G401 (cell line): ENCODE measurements at places on chromosomes 16 and 17. TPM values are rescaled to one million over a fixed set of nuclear protein-coding genes. Genes with fewer than 3 reads are reported as not detected.
A peak's percentile ranks its signal among the peaks of the same experiment; 100 is the strongest.

DNA sequence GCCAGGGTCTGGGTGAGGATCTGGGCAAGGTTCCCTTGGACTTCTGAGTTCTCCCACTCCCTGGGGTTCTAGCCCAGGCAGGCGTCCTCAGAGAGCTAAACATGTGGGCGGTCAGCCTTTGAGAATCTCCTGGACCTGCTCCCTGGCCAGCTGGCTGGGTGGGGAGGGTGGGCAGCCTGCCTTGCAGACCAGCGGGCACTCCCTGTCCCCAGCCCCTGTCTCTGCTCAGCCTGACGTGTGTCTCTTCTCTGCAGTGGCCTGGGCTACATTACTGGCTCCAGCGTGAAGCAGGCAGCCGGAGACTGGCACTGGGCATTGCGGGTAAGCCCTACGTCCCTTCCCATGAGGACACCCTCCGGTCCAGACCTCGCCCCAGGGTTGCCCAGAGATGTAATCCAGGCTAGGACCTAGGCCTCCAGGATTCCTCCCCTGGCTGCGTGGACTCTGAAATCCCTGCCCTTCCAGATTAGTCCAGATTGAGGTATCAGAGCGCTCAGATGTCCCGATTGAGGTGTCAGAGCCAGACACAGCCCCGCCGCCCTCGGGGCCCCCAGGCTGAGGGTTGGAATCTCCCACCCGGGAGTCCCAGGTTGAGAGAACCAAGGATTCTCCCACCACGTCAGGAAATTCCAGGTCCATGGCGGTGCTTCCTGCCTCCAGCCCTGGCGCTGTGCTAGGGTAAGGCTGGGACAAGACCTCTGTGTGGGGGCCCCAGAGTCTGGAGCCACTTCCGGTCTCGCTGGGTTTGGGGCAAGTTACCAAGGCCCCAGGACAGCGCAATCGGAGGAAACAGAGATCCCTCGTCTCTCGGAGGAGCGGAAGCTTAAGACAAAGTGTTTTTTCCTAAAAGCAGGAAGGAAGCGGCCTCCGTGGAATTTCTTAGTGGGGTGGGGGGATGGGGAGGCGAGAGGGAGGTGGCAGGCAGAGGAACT lies 24.1 kb downstream of the MYBBP1A start:
- DNase-seq: no peak

- peak; percentile 63 for DNase-seq
These were observed 187.7 kb downstream of the XYLT1 start for GRCh38 chr16:17283016-17283415.

- peak; percentile 20 for DNase-seq
These were observed at the start of gene HAP1 for GRCh38 chr17:41734139-41734948. Gene HAP1, minus strand, starts transcription at chr17:41734643. Its CDS starts 9 bp downstream, at chr17:41734634.

- DNase-seq: no peak
These were observed 92.3 kb downstream of the C16orf78 start for GRCh38 chr16:49465661-49466528.

GRCh38 chr16:879986-880385 lies 79.5 kb upstream of the GNG13 start:
- DNase-seq: no peak

The TNFRSF17 gene
- not detected in 2 replicates for total RNA-seq

- DNase-seq: no peak
These were observed 72.8 kb upstream of the MED9 start for GRCh38 chr17:17403899-17404576.

GRCh38 chr17:1058423-1059130 lies 61.6 kb downstream of the TIMM22 start:
- no peak for DNase-seq

GRCh38 chr16:80580109-80580832 lies 39.5 kb downstream of the DYNLRB2 start:
- DNase-seq: no peak
